Psoas muscle (tissue), 8 donors: ENCODE measurements at places on chromosomes 5 and 9. TPM values are rescaled to one million over a fixed set of nuclear protein-coding genes. Genes with fewer than 3 reads are reported as not detected.

IFNA2 gene
- not detected for total RNA-seq

CENPH gene
- 2.4 TPM for total RNA-seq

DNA sequence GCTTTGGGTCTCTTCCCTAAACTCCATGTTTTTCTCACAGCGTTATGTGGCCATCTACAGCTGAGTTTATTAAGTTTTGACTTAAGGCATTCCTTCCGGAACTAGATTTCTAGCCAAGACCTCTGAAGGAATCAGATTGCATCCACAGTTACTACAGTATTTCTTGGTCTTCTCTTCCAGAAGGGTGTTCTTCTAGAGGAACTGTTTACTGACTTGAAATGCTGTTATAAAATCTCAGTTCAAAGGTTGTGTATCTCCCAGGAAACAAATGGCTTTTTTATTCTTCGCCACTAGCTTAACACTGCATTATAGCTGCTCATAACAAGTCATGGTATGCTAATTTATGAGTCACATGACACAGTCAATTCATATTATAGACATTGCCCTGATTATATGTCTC, 55.3 kb upstream of the RAD23B start:
- no peaks in the 10 kb centered on the region for H3K27me3 ChIP-seq
- no peak overlapping the region for H3K4me3 ChIP-seq
- H3K27ac ChIP-seq: no peak overlapping the region
- no peak for DNase-seq

- DNase-seq: no peak
- no peaks in the 10 kb centered on the region for H3K36me3 ChIP-seq
- peaks cover 4% of the 10 kb centered on the region for H3K27me3 ChIP-seq
- no peaks in the 10 kb centered on the region for H3K4me1 ChIP-seq
Measured at GRCh38 chr5:31362529-31362900, 169.0 kb downstream of the CDH6 start.

FOXD4L6 gene
- not detected for total RNA-seq

TLX3 gene
- total RNA-seq: not detected
